ENCODE measurements at places on chromosomes 2 and 18.

DNA sequence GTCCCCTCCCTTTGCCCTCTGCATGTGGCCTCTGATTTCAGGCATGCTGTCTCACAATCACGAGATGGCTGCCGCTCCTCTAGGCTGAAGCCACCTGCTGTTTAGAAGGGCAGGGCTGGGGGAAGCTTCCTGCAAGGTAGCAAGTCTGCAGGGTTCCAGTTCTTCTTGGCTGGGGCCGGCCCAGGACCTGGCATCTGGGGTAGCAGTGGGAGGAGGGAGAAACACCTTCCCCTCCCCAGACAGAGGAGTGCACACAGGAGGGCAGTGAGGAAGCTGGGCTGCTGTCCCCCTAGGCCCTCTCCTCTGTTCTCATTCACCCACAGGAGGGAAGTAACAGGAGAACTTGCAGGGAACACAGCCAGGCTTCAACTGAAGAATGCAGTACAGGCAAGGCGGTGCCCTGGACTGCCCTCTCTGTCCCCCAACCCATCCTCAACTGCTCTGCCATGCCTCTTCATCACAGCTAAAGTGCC, 345.9 kb upstream of the HS6ST1 start:
- DNase-seq: no peak

GRCh38 chr2:9113262-9113661, 93.3 kb upstream of the ASAP2 start:
- DNase-seq: no peak

GRCh38 chr18:13392029-13392750, 173.6 kb downstream of the LDLRAD4 start:
- DNase-seq: no peak

- no peak for DNase-seq
These were observed 24.4 kb upstream of the TRPM8 start for GRCh38 chr2:233892793-233893192.

- no peak for DNase-seq
These were observed 21.4 kb downstream of the TNFRSF11A start for GRCh38 chr18:62346333-62347088.

- no peak for DNase-seq
These were observed 9.0 kb upstream of the FLACC1 start for GRCh38 chr2:201366146-201366545.

DNA sequence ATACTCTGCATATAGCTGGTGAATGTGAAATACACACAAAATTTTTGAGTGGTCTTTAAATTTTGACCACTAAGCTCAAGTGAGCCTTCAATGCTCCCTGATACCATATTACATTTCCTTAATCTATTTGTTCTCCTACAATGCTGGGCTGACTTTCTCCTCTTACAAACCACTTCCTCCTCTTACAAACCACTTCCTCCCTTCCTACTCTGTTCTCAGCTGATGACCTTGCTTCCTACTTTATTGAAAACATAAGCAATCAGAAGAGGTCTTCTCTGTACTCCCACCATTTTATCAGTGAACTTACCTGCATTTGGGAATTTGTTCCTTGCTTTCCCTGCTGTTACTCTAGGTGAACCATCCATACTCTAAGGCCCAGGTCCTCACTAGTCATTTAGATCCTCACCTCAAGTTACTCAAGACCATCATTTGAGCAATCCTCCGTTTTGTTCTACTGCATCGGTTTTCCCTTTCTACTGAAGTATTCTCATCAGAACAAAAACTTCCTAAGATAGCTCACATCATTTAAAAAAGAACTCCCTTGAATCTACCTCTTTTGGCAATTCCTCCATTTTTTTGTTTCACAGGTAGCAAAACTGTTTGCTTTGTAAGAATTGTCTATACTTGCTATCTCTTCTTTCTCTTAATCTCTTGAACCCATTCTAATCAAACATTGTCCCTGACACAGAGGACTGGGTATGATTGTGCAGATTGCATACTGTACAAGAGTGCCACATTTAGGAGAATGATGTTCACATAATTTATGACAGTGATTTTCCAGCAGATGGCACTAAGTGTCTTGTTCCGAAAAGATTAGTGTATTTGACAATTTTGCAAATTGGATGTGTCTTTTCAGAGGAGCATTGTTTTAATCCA, 96.5 kb downstream of the EPB41L5 start:
- DNase-seq: no peak

- no peak for DNase-seq
These were observed 55.3 kb downstream of the HS1BP3 start for GRCh38 chr2:20595439-20596192.

DNA sequence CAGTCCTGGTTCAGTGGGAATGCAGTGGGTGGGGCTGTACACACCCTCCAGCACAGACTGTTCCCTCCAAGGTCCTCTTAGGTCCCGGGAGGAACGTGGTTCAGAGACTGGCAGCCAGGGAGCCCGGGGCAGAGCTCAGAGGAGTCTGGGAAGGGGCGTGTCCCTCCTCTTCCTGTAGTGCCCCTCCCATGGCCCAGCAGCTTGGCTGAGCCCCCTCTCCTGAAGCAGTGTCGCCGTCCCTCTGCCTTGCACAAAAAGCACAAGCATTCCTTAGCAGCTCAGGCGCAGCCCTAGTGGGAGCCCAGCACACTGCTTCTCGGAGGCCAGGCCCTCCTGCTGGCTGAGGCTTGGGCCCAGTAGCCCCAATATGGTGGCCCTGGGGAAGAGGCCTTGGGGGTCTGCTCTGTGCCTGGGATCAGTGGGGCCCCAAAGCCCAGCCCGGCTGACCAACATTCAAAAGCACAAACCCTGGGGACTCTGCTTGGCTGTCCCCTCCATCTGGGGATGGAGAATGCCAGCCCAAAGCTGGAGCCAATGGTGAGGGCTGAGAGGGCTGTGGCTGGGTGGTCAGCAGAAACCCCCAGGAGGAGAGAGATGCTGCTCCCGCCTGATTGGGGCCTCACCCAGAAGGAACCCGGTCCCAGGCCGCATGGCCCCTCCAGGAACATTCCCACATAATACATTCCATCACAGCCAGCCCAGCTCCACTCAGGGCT, 17.5 kb upstream of the FAHD2A start:
- no peak for DNase-seq

GRCh38 chr2:15728245-15728938, 136.7 kb downstream of the DDX1 start:
- DNase-seq: no peak

DNA sequence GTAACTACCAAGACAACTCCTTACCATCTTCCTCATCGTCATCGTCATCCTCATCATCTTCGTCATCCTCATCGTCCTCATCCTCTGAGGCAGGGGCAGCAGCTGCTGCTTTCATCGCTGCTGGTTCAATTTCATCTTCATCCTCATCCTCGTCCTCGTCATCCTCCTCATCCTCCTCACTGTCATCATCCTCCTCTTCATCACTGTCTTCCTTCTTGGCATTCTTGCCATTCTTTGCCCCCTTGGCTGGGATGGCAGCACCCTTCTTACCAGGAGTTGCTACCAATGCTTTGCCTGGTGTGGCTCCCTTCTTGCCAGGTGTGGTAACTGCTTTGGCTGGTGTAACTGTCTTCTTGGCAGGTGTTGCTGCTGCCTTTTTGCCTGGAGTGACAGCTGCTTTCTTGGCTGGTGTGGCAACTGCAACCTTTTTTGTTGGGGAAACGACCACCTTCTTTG, 2.7 kb downstream of the NCL start:
- no peak for DNase-seq

DNA sequence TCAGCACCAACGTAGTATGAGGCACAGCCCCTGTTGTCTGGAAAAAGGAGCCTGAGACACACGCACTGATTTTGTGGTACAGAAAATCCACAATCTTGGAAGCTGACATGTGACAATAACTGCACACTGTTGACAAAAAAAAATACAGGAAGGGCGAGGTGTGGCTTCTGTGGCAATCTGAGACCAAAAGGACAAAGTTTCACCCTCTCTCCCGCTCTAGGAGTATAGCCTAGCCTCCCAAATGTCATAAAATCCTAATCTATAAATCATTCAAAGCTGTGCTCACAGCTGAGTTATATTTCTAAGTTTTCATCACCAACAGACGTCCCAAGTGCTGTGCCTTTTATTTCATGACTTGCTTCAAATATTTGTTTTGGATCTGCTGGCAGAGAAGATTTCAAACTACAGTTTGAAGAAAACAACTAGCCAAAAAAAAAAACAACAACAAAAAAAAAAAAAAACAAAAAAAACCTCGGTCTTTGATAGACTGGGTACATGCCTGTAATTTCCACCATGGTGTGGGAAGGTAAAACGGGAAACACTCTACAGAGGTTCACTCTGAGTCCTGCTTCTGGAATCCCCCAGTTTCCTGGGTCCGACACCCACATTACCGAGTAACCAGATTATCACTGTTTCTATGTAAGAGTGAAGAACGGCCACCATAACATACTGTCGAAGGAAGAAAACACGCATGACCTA, 61.0 kb downstream of the C2orf76 start:
- no peak for DNase-seq

GRCh38 chr2:110115291-110116032, at the start of gene MALL:
Gene MALL (minus strand): TSS chr2:110115822. CDS start chr2:110115792, 30 bp downstream.
- no peak for DNase-seq

- no peak for DNase-seq
These were observed 22.8 kb downstream of the GLI2 start for GRCh38 chr2:120758181-120759144.

- DNase-seq: no peak
These were observed 481.6 kb downstream of the IRS1 start for GRCh38 chr2:226317970-226318369.

- DNase-seq: no peak
These were observed 22.4 kb upstream of the EML6 start for GRCh38 chr2:54701029-54701428.

DNA sequence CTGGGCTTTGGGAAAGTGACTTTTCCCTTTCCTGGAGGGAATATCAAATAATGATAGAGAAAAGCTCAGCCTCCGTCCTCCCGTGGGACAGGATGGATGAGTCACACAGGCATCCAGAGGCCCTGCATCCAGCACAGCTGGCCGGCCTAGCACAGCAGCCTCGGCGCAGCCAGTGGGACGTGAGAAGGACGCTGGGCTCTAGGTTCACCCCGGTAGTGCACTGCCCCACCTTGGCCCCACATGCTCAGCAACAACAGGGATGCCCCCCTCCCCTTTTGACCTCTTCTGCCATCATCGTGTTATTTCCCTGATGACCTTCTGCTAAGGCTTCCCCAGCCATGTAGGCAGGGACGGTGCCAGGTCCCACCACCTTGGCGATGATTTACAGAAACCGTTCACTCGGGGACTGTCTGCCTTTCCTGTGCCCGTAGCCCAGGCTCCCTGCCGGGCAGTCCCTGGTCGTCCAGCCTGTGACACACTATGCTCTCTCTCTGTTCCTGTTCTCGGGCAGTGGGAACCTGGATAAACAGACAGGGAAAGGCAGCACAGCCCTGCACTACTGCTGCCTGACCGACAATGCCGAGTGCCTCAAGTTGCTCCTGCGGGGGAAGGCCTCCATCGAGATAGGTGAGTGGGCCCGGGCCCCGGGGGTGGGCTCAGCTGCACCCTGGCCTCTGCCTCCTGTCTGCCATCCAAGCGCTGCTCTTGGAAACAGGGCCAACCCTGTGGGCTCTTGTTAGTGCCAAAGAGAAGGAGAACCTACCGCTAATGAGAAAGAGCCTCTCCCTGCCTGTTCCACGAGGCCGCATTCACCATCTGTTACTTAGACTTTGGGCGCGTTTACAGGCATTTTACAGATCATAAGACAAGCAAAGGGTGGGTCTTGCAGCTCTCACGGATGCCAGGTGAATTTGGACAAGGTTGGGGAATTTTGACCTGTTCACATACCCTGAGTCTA, 44.6 kb downstream of the ITGB1BP1 start:
- peak; percentile 45 for DNase-seq

GRCh38 chr2:217606296-217606695, 396.5 kb downstream of the TNS1 start:
- no peak for DNase-seq

DNA sequence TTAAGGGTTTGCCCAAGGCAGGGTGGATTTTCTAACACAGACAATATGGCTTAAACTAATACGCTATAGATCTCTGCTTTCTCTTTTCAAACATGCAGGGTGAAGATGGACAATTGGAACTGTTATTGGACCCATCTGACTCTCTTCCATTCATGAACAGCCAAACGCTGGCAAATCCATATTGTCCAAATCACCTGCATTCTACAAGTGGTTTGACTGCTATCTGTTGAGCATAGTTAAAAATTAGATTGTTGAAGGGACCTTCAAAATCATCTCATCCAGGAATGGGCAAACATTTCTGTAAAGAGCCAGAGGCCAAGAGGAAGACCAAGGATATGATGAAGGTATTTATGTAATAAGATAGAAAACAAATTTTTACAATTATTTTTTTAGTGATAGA, 65.6 kb downstream of the EPHA4 start:
- DNase-seq: no peak

- DNase-seq: no peak
These were observed 21.3 kb downstream of the NCAPH start for GRCh38 chr2:96356889-96357288.

- DNase-seq: no peak
These were observed 34.1 kb upstream of the KCNF1 start for GRCh38 chr2:10877651-10878111.

- no peak for DNase-seq
These were observed 60.4 kb downstream of the ZBTB7C start for GRCh38 chr18:48348739-48349138.

DNA sequence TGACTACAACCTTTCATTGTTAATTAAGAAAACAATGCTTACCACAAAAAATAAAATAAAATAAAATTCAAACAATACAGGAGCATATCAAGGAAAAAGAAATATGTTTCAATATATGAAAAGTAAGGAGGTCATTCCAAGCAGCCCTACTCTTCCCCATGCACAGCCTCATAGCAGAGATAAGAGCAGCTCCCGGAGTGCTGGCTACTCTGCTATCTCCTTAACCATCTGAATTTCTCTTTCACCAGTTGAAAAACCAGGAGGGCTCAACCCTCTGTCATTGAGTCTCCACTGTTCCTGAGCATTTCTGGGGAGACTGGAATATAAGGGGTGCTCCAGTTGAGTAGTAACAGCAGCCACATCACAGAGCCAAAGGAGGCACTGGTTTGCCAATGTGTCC, 201.4 kb downstream of the TCF4 start:
- DNase-seq: no peak

- no peak for DNase-seq
These were observed 831.3 kb downstream of the CPS1 start for GRCh38 chr2:211387734-211388133.

DNA sequence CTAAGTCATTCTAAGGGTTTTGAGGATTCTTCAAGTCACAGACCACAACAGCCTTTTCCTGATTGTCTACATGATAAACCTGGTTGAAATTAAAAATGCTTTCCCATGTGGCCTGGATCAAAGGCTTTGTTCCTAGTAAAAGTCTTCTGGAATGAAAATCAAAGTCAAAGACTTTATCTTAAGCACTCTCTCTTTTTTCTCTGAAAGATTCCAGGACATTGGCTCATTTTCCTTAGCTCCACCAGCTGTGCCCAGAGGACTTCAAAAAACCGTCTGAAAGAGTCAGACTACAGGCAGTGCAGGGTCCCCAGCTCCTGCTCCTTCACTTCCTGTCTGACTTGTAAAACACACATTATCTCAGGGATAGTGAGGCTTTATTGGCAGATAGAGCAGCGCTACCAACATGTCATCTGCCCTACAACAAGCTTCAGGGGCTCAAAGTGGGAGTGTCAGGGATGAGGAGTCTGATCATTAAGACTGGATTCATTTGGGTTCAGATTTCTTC, 148.2 kb downstream of the ESCO1 start:
- no peak for DNase-seq

Data from pulmonary artery endothelial cell (primary cell).